ENCODE measurements at places on chromosomes 4 and X.
A peak's percentile ranks its signal among the peaks of the same experiment; 100 is the strongest.

DNA sequence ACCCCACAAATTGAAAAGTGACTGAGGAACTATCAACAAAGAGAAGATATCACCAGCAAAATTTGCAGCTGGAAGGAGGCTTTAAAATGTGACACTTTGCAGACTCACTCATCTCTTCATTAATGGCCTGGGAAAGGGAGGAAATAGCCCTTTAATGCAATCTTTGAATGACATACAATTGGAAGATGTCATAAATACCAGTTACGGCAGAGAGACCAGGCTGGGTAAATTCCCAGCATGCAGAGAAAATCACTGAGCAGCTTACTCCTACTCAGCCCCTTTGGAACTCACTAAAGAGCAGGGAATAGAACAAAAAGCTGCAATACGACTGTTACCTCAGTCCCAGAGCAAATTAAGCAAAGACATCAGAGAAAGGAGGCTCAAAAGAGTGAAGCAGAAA, 238.9 kb downstream of the HS3ST1 start:
- no peak for DNase-seq

DNA sequence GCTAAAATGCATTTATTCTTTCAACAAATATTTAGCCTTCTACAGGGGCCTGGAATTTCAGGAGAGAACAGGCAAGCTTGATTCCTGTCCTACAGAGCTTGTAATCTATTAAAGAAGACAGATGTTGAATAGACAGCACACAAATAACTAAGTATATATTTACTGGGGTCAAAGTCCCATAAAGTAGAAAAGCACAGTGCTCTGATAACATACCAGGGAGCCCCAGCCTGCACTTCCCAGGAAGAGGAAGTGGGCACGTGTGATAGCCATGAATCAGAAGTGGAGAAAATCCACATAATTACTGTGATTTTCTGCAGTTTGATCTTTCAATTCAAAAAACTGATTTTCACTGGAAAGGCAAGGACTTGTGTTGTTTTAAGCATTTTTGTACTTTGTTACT, 129.1 kb downstream of the EGF start:
- no peak for DNase-seq

- no peak for DNase-seq
Observed at GRCh38 chr4:14853176-14853943, 148.9 kb upstream of the CPEB2 start.

DNA sequence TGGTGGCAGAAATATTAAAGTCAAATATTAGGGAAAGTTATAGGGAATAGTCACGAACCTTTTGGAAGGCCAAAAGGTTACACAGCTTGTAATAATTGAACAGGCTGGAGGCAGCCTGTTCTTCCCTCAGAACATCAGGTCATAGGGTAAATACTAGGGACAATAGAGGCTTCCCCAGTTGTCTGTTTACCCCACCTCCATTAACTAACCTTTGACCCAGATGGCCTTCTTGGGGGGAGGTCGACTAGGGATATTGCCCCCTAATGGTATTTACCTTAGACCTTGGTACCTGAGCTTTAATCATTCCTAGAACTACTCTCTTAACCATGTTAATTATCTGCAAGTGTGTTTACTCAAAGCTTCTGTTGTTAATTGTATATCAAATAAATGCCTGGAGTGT, 26.0 kb downstream of the C4orf17 start:
- no peak for DNase-seq

- no peak for DNase-seq
Observed at GRCh38 chrX:24877288-24877664, 138.5 kb downstream of the ARX start.

- DNase-seq: no peak
Observed at GRCh38 chr4:37981425-37981824, 21.2 kb downstream of the PTTG2 start.

GRCh38 chrX:74119016-74119910, 184.7 kb upstream of the ZCCHC13 start:
- peak; percentile 17 for DNase-seq

DNA sequence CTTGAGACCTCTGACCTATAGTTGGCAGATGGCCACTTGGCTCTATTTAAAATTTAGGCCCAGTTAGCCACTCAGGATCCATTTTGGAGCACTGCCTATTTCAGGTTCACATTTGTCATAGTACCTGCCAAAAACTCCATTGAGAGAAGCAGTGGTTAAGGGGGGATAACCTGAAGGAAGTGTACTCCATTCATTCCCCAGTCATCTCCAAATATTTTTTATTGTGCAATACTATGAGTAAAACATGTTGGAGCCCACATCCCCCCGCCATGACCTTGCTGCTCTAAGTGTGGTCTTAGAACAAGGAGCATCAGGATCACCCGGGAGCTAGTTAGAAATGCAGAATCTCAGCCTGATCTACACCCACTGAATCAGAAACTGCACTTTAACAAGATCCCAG, 21.1 kb downstream of the PLP1 start:
- no peak for DNase-seq

GRCh38 chr4:87911252-87911774, 64.2 kb upstream of the SPP1 start:
- DNase-seq: peak; percentile 1

DNA sequence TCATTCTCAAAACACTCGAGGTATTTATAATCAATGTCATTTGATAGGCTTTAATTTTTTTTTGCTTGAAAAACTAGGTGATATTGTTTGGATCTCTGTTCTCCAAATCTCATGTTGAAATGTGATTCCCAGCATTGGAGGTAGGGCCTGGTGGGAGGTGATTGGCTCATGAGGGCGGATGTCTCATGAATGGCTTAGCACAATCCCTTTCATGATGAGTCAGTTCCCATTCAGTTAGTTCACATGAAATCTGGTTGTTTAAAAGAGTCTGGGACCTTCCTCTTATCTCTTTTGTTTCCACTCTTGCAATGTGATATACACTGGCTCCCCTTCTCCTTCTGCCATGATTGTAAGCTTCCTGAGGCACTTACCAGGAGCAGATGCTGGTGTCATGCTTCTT, 638.7 kb downstream of the DMD start:
- no peak for DNase-seq

GRCh38 chr4:5503336-5503936, 204.9 kb downstream of the EVC2 start:
- DNase-seq: no peak

GRCh38 chrX:79270401-79270800, 96.7 kb downstream of the ITM2A start:
- peak; percentile 1 for DNase-seq

DNA sequence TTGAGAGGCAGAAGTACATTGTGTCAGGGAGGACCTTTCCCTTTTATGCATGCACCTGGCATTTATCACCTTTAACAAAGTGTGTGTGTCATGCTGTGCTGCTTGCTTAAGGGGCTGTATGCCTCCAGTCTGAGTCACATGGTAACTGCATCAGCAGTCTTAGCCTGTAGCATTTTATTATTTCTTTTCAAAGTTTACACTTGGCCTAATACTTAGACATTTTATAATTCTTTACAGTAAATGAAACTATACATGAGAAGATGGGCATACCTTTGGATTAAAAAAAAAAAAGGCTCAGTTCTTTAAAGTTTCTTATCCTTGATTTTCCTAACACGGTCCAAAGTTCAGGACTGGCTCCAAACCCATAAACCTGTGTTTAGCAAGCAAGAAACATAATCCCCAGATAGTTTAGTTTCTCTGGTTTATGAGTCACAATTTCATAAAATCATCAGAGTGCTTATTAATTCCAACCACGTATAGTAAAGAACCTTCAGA, 14.6 kb downstream of the NPNT start:
- peak; percentile 28 for DNase-seq

DNA sequence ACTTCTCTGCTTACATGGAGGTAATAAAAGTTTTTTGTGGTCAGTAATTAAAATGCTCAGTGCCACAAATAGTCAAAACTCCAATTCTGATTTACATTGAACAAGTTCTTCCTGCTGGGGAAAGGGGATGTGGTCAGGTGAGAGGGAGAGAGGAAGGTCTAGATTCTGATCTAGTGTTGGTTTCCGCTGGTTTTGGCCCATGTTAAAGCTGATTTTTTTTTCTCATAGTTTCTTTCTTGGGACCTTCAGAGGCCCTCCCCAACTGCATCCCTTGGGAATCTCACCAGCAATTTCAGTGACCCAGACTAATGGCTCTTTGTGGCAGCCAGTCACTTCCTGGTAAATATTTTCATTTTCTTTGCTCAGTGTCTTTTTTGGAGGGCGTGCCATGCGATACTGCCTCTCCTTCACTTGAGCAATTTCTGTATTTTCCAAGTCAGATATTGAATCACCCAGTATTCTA, 332.7 kb downstream of the RAPGEF2 start:
- DNase-seq: no peak

DNA sequence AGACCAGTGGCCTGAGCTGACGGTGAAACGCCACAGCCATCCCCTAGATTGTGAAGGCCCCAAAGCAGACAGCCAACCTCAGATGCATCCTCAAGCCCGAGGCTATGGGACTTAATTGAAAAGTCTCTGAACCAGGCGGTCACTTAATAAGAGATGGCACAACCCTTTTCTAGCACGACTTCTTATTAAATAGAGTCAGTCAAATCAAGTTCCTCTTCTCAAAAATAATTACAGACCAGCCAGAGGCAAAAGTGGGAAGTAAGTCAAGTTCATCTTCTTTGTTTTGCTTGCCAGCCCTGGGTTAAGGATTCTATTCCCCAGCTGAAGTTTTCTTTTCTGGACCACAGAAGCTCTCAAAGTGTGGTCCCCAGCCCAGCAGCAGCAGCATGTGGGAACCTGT, 9.7 kb upstream of the SH3KBP1 start:
- DNase-seq: no peak

- DNase-seq: no peak
Observed at GRCh38 chr4:77576351-77576750, 29.3 kb upstream of the CXCL13 start.

DNA sequence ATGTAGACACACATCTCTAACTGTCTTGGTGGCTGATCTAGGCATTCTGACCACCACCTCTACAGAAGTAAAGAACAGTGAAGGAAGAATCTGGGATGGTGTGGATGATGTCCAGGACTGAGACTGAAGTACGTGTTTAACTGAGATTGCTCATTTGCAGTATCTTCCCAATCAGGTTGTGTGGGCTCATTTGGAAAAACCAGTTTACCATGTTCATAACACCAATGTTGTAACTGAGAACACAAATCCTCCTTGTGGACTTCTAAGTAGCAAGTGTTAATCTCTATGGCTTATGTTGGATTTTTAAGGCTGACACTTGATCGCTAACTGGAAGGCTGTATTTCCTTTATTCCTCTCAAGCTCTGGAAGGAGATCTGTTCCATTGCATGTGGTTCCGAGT, 144.7 kb downstream of the ZNF518B start:
- DNase-seq: no peak

GRCh38 chr4:110619463-110620247, 3.2 kb downstream of the PITX2 start:
- DNase-seq: no peak

GRCh38 chr4:145613566-145614232, 5.5 kb upstream of the MMAA start:
- peak; percentile 8 for DNase-seq

DNA sequence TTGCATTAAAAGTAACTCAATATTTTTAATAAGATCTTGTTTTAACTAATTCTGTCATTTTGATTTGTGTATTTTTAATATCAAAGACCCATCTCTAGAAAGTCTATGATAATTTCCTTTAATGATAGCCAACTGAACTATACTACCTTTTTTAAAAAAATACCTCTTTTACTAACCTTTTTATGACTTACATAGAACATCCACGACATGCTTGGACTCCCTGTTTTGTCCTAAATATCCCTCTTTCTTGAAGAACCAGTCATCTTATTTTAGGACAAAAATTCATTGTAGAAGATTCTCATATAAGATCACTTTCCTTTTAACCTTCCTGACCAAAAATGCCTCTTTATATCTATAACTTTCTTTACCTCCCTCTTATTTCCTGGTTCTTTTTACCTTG, 76.8 kb upstream of the GC start:
- no peak for DNase-seq

GRCh38 chrX:101164766-101165590, 54.6 kb upstream of the DRP2 start:
- DNase-seq: no peak

DNA sequence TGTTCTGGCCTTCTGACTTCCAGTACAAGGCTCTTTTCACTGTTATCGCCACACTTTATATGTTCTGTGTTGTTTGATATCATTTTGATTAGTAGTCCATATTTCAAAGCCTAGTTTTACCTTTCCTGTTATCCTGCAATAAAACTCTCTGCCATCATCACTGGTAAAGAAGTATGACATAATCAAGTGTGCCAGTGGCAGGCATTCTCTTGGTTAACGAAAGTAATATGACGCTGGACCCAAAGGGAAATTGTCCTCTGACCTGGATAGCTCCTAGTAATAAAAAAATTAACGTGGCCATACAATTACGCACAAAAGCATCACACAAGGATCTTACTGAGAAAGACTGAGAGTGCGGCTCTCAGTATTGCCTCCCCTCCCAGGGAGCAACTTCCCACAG, 33.8 kb downstream of the DGKK start:
- DNase-seq: no peak

- no peak for DNase-seq
Observed at GRCh38 chr4:45199736-45200135, 473.4 kb upstream of the GNPDA2 start.

DNA sequence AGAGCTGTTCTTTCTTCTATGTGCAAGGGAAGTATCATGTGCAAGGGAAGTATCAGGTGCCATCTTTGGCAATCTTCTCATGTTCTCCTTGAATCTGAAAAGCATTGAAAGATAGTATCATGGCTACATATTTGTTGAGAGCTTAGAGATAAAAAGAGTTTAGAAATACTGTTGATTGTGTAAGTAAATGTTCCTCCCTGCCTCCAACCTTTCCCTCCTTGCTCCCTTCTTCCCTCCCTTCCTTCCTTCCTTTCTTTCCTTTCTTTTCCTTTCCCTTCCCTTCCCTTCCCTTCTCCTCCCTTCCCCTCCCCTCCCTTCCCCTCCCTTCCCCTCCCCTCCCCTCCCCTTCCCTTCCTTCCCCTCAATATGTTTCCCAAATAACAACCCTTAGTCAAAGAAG, 108.7 kb downstream of the GBA3 start:
- no peak for DNase-seq

DNA sequence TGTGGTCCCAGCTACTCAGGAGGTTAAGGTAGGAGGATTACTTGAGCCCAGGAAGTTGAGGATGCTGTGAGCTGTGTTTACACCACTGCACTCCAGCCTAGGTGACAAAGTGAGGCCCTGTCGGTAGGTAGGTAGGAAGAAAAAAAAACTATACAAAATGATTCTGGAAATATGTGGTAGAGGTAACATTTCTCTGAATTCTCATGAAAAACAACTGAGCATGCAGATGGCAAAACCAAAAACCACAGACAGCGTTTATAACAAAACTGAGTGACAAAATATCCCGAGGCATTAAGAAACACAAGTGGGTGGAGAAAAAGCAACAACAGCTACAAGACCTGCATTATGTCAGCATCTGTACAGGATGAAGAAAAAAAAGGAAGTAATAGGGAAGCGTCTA, 211.7 kb downstream of the DLG3 start:
- no peak for DNase-seq

GRCh38 chr4:38804654-38805295, at the start of gene TLR1:
TSS of gene TLR1 (minus strand) at chr4:38804791. CDS start at chr4:38798831, 5,960 bp downstream.
- no peak for DNase-seq

DNA sequence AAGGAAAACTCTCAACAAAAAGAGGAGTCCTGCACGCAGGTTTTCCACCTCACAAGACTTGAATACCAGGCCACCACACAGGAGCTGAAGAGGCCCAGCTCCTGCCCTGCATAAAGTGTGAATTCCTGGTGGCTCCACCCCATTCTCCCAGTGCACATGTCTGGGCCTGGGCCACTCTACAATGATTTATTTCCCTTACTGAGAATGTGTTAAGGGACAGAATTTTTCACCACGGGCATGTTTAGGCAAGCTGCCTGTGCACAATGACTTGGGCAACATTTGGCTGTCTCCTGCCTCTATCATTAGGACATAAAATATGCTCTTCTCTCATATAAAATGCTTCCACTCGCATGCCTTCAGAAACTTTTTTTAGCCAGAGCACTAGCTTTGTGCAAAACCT, 197.1 kb downstream of the SLC7A11 start:
- no peak for DNase-seq

Measured in Calu3 (cell line).